ENCODE measurements at places on chromosomes 3 and 15.

GRCh38 chr15:59886441-59886840 is 117.7 kb upstream of the FOXB1 start:
- DNase-seq = no peak

GRCh38 chr3:137121704-137122314 is 164.0 kb downstream of the IL20RB start:
- no peak for DNase-seq

DNA sequence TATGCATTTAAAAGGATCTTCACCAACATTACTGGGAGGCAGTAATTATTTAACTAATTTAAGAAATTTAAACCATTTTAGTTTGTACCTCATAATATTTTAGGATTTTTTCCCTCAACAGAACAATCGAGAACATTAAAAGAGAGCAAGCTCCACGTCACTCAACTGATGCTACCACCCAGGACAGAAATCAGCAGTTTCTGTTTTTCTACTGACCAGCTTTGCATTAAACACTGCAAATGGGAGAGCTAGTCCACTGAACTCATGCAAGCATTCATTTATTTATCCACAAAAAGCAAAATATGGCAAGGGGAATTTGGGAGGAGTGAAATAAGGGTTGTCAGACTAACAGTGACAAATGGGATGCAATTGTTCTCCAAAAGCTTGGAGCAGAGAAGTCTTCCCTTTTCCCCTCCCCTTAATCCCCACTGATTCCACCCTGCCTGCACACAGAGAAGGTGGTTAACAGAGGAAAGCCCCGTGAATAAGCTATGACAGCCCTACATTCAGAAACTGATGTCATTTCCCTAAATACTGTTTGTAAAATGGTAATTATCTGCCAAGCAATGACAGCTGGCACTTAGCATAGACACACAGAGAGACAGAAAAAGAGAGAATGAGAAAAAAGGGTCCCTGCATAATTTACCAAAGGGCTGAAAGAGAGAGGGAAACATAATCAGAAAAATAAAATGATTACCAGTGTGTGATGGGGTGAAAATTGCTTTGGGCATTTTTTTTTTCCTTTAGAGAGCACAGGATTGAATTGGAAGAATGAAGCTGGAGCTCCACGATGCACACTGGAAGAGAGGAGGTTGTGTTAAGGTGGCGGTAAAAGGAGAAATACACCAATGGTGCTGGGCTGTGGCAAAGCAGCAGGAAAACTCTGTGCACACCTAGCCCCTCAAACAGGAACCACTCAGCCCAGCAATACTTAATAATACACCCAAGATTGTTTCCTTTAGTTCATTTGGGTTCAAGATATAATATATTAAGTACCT is 777.4 kb downstream of the TUSC7 start:
- DNase-seq = peak; percentile 24

DNA sequence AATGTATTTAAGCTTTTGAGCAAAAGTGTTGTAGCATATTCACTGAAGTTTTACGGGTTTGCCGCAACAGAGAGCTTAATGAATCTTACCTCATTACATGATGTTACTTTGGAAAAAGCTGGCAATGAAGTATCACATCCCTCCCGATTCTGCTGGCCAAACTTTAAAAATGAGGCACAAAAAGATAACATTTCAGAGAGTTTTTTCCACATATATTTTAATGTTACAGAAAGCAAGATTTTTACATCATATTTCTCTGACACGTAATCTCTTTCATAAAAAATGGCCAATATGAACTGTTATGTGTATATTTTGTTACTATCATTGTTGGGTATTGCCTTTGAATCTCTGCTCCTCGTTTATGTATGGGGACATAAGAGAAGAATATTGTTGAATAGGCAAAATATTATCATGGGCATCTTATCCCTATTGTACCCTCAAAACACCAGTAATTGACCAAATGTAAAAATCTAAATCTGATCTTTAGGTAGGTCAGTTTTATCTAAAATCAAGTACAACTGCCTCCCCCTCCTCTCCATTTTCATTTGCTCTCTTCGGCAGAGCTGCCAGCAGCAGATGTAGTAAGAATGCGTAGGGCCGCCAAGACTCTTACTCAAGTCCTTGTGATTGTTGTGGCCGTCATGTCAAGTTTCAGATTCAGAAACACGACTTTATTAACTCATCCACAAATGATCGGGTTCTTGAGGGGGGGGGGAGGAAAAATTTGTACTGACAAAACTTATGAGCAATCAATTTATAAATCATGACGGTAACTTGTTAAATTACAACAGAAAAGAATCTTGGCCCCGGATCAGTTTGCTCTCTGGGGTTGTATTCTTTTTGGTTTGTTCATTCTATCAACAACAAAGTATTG is 106.7 kb upstream of the THRB start:
- DNase-seq = no peak

DNA sequence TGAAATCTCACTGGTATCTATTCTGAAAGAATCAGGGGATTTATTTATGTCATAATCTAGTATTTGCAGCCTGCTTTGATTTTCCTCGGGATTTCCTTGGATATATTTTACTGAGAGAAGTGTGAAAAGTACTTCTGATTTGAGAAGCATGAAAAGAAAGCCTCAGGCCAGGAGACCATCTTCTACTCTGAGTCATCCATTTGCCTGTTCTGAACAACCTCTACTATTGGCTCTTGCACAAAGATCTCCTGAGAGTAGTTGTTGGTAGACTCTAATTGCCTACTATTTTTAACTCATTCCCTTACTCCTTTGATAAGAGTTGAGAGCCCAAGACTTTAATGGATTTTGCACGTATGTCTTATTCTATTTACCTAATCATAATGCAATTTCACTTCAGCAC is 318.9 kb downstream of the BCHE start:
- no peak for DNase-seq

DNA sequence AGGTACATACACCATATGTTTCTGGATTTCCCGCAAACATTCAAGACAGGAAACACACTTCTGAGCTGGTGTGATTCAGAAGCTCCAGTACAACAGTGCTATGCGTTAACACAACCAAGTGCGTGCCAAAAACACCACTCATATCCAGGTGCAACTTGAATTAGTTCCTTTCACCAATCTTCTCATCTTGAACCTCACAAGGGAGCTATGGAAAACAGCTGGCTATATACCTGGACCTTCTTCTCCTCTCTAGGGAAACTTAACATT is 31.3 kb downstream of the SUSD5 start:
- no peak for DNase-seq

All from inflammatory macrophage treated with lipopolysaccharide for 1 hour (primary cell).